Thymus (tissue), 14 donors: ENCODE measurements at places on chromosomes 11 and 22. TPM values are rescaled to one million over a fixed set of nuclear protein-coding genes. Genes with fewer than 3 reads are reported as not detected.

GRCh38 chr11:67416416-67417335 lies 1.2 kb downstream of the CARNS1 start:
- no peak overlapping the region for H3K4me3 ChIP-seq
- DNase-seq, result peak; percentile 92
- no peaks in the 10 kb centered on the region for H3K27me3 ChIP-seq
- H3K4me1 ChIP-seq, result peaks cover 75% of the 10 kb centered on the region
- peak overlapping the region; percentile 87 for H3K27ac ChIP-seq
- H3K36me3 ChIP-seq, result no peaks in the 10 kb centered on the region

- no peaks in the 10 kb centered on the region for H3K4me1 ChIP-seq
- no peak overlapping the region for H3K4me3 ChIP-seq
- H3K27me3 ChIP-seq, result no peaks in the 10 kb centered on the region
- DNase-seq, result no peak
- H3K36me3 ChIP-seq, result no peaks in the 10 kb centered on the region
- no peak overlapping the region for H3K27ac ChIP-seq
Measured at GRCh38 chr22:18927020-18927419, 9.1 kb downstream of the PRODH start.

GRCh38 chr11:60633645-60634044 lies 65.8 kb upstream of the MS4A8 start:
- no peak overlapping the region for H3K4me3 ChIP-seq
- no peak overlapping the region for H3K27ac ChIP-seq
- H3K27me3 ChIP-seq, result no peaks in the 10 kb centered on the region
- peak; percentile 25 for DNase-seq
- H3K36me3 ChIP-seq, result no peaks in the 10 kb centered on the region

The STX3 gene
- total RNA-seq, result 9.4 TPM

The LMO1 gene
- total RNA-seq, result 0.05 TPM

The ALKBH8 gene
- total RNA-seq, result 8.0 TPM
